ENCODE measurements at places on chromosomes 7 and 10.

DNA sequence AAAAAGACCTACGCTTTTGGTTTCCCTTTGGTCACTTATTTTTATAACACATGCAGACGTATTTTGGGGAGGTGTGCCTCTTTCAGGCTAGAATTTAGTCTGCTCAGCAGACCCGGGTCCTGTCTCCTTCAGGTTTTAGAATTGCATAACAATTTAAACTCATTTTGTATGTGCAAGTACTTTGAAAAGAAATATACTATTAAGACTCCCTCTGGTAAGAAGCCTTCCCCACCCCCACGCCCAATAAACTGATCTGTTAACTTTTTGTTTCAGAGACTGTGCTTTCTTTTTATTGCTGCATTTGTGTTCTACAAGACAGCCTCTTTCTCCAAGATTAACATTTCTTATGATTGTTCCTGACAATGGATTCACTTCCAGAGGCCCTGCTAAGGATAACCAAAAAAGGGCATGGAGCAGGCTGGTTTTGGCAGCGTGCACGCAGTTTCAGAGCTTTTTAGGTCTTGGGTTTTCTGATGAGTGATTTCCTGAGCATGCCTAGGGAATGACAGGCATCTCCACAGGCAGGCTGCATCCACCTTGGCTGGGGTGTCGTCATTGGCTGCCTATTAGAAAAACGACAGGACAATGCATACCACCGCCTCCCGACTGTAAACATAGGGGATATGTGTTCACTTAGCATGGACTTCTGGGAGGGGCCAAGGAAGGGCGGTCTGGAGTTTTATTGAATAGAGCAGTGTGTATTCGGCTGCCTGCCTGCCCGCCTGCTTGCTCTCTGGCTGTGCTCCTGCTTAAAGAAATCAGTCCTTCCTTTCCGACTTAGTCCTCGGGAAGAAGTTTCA lies at the start of gene CALD1:
TSS of gene CALD1 (plus strand) at position 694 of the 800 bp plus-strand sequence. CDS start 88,100 bp downstream, outside the sequence.
- no peak for DNase-seq

DNA sequence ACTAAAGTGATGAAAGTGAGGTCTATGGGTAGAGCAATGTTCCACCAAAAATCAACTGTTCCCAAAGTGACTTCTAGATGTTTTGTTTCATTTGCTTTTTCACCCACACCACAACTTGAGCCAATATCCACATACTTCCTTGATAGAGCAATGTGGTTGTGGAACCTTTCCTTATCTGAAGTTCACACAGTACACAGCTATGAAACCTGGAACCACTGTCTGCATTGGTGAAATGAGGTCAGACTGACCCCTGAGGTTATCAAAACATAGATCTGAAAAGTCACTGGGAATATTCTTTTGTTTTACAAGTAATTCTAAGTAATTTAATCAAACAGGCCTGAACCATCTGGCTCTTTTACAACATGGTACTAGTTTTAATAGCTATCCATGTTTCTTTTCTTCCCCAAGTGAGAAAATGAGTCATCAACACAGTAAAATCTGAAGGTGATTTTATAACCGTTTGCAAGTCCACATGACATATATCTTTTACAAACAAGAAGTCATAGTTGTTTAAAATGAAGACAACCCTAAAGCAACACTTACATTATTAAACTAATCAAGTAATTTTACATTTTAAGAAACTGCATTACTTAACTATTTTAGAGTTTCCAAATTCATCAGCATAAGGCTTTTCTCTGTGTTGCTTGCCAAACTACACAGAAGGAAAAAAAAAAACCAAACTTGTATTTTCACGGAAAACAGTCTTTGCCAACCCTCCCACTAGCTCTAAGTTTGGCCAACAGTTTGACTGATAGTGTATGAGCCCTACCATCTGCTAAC lies 80.3 kb downstream of the LRRC17 start:
- no peak for DNase-seq

- no peak for DNase-seq
Measured at GRCh38 chr7:71243736-71244410, 111.9 kb downstream of the GALNT17 start.

GRCh38 chr10:110499796-110500514 lies 2.2 kb downstream of the DUSP5 start:
- DNase-seq, result no peak

- DNase-seq, result no peak
Measured at GRCh38 chr10:133132473-133133291, 27.3 kb upstream of the KNDC1 start.

- no peak for DNase-seq
Measured at GRCh38 chr7:154424350-154424749, 372.2 kb downstream of the DPP6 start.

DNA sequence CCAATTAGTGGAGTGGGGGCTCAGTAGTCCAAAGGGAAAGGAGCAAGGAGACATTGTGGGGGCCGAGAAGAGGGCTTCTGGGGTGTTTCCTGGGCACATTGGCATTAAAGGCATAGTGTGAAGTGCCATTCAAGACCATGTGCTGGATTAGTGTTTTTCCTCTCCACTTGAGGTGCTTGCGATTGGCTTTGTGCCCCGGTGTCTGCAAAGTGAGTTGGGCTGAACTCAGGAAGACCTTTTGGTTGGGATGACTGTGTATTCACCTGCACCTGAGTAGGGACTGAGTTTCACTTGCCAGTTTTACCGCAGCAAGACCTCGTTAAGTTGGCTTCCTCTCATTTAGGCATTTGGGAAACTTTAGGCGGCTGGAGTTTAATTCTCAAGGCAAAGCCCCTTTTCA lies 73.0 kb downstream of the TCF7L2 start:
- DNase-seq, result no peak

GRCh38 chr7:71615017-71615416 lies 483.1 kb downstream of the GALNT17 start:
- no peak for DNase-seq
